ENCODE measurements at places on chromosomes 4 and X. TPM values are rescaled to one million over a fixed set of nuclear protein-coding genes. Genes with fewer than 3 reads are reported as not detected.

- H3K27ac ChIP-seq = no peak overlapping the region
- H3K4me3 ChIP-seq = no peak overlapping the region
- H3K36me3 ChIP-seq = no peaks in the 10 kb centered on the region
- DNase-seq = no peak
- H3K27me3 ChIP-seq = no peaks in the 10 kb centered on the region
- H3K4me1 ChIP-seq = no peaks in the 10 kb centered on the region
These were observed 22.4 kb downstream of the FAT1 start for GRCh38 chr4:186701273-186701672.

DNA sequence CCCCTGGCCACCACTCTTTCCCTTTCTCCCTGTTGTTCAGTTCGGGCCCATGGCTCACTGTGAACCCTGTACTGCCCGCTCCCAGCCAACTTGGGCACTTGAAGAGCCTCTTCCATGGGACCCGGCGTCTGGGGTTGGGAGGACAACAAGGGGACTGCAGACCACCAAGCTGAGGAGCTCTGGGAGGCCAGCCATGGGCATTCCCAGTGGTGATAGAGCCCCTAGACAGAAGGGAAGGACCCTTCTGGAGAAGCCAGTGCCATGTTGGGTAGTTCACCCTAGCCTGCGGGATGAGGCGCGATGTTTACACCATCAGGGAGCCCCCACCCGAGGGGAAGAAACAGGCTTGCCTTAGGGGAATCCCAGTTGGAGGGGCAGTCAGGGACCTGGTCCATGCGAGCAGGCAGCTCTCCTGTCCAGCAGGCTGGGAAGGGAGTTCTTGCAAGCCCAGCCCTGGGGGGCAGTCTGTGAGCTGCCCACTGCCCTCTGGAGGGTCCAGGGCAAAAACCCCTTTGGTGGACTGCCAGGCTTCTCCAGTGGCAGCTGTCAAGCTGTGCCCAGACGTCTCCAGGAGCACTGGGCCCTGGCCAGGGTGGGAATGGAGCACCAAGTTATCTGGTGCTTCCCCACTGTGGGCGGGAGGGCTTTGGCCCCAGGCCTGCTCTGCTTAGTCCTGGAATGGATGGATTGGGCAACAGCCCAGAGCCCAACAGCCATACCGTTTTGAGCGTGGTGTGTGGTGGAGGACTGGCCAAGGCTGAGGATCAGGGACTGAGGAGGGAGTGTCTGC, 23.7 kb upstream of the UBA1 start:
- H3K27me3 ChIP-seq = no peaks in the 10 kb centered on the region
- H3K36me3 ChIP-seq = peaks cover 8% of the 10 kb centered on the region
- H3K4me1 ChIP-seq = peaks cover 2% of the 10 kb centered on the region
- no peak for DNase-seq

DNA sequence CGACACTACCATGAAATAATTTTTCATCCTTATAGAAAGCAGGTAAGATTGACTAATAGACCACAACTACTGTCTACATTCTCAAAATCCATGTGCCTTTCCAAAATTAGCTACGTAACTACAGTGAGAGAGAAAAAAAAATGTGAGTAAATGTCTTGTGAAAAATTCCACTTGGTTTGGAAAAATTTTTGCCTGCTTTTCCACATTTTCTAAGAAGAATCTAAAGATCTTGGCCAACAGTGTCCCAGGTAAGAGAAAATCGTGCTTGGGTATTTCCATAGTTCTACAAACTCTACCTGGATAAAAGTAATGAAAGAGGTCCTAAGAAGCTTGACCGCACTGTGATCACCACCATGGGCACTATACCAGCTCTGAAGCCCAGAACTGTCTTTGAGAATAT, 1.4 kb upstream of the CLCN3 start:
- peaks cover 4% of the 10 kb centered on the region for H3K36me3 ChIP-seq
- H3K27me3 ChIP-seq = no peaks in the 10 kb centered on the region
- H3K4me3 ChIP-seq = peak overlapping the region; percentile 99
- H3K4me1 ChIP-seq = peaks cover 50% of the 10 kb centered on the region

DCUN1D4 gene
- 39.4 TPM for total RNA-seq

SLC6A14 gene
- total RNA-seq = not detected

DNA sequence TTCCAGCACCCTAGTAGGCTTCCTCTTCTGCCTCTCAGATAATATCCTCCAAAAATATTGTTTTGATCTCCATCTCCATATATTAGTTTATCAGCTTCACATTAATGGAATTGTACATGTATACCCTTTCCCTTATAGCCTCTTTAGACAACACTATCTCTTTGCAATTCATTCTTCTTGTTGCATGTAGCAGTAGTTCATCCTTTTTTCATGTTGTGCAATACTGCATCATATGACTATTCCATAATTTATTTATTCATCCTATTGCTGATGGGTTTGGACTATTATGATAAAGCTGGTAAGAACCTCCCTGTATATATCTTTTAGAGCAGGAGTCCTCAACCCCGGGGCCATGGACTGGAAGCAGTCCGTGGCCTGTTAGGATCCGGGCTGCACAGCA, 148.2 kb upstream of the FAT1 start:
- no peak overlapping the region for H3K4me3 ChIP-seq
- no peak overlapping the region for H3K27ac ChIP-seq
- no peaks in the 10 kb centered on the region for H3K27me3 ChIP-seq
- no peaks in the 10 kb centered on the region for H3K4me1 ChIP-seq

DNA sequence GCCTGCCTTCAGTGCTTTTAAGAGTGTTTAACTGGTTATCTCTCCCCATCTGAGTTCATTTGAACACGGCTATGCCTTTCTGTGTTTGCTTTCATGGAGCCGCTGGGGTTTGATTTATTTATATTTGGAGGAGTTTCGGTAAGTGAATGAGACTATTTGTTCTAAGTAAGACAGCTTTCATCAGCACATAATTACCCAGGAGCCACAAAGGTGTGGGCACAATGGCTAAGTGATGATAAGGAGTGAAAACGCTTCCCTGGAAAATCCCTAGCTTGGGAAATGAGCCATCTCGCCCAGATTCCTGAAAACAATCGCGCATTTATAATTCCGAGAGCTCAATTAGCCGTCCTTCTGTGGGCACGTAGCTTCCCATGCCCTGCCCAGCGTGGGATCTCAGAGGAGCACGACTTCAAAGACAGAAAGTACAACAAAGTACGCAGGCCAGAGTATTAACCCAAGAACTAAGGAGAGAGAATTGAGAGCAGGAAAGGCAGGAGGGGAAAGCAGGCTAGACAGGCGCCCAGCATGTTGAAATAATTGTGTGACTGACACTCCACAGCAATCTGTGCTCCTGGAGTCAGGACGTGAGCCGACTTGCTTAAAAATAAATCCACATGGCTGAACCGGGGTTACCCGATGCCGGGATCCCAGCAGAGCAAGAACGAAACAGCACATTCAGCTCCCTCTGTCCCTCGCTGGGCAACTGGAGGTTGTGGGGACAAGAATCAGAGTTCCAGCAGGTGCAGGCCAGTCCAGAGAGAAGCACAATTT, 99.0 kb downstream of the DHRSX start:
- H3K27ac ChIP-seq = no peak overlapping the region
- no peaks in the 10 kb centered on the region for H3K4me1 ChIP-seq

DNA sequence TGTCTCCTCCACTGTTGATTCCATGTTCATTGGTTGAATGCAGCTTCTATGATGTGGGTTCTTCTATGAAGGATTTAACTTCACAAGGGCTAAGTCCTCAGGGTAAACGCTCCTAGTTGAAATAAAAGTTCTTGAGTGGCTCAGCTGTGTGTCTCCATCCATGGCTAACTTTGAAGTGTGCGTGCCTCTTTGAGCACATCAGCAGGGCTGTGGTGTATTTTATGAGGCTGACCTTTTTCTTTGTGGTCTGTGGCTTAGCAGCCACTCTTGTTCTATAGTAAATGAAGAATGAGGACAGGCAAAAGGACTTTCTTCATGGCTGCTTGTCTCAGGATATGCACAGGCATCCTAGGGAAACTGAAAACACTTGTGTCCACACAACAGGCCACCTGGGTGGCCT, 88.5 kb downstream of the KIT start:
- DNase-seq = peak; percentile 5
- H3K27ac ChIP-seq = no peak overlapping the region
- no peak overlapping the region for H3K4me3 ChIP-seq
- no peaks in the 10 kb centered on the region for H3K36me3 ChIP-seq
- no peaks in the 10 kb centered on the region for H3K27me3 ChIP-seq

NALF2 gene
- total RNA-seq = 0.19 TPM

DNA sequence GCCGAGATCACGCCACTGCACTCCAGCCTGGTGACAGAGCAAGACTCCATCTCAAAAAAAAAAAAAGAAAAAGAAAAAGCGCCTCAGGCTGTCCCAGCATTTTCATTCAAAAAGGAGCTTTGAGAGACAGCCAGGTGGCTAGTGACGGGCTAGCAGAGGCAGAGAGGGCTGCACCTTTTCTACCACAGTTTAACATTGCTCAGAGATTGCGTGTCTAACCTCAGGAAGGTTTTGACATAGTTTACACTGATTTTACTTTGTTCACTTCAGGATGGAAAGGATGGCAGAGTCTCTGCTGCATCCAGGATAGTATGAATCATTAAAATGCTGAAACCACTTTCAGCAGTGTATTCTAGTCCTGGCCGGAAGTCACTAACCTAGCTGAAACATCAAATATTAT, 28.1 kb downstream of the ZFP42 start:
- H3K4me3 ChIP-seq = no peak overlapping the region
- H3K4me1 ChIP-seq = no peaks in the 10 kb centered on the region
- H3K27ac ChIP-seq = no peak overlapping the region
- H3K27me3 ChIP-seq = no peaks in the 10 kb centered on the region
- no peak for DNase-seq
- no peaks in the 10 kb centered on the region for H3K36me3 ChIP-seq

SLC49A3 gene
- 0.38 TPM for total RNA-seq

DNA sequence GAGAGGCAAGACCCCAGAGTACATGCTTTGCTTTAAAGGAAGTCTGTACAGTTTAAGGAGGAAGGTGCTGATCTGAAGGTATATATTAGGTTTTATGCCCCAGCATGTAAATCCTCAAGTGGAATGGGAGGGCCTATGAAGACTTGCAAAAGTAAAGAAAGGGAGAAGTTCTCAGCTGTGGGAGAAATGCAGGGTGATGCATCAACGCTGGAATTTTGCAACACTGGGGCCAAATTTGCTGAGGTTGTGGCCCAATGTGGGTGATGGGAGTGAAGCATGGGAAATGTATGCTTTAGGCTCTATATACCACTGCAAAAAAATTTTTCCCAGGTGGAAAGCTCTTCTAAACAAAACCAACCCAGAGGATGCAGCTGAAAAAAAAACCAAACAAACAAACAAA, 33.8 kb upstream of the GPR174 start:
- H3K4me1 ChIP-seq = peaks cover 43% of the 10 kb centered on the region
- peaks cover 38% of the 10 kb centered on the region for H3K36me3 ChIP-seq
- H3K27ac ChIP-seq = no peak overlapping the region
- no peaks in the 10 kb centered on the region for H3K27me3 ChIP-seq
- no peak for DNase-seq
- no peak overlapping the region for H3K4me3 ChIP-seq

DNA sequence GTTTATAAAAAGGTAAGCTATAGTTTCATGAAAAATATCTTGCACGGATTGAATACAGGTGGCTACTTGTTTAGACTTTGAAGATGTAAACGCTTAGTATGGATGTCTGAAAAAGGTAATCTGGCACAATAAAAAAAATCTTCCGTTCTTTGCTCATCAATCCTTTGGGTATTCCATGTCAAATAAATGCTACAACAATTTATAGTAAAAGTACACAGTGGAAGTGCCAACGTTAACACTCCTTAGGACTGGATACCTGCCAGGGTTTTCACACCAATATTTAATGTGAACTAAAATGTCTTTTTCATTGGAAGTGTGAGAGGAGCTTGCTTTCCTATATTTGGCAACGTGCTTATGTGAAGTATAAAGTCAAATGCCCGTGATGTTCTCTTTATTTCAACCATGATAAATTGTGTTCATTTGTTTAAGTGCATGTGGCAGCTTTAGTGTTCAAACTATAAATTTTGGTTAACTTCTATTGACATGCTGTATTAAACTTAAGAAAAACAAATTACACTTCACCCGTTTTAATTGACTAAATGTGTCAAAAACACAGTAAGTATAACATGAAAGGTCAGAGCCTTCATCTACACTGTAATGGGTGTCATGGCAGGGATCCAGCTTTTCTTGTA, 121.7 kb upstream of the HAND2 start:
- peaks cover 6% of the 10 kb centered on the region for H3K27me3 ChIP-seq
- H3K27ac ChIP-seq = no peak overlapping the region
- no peak for DNase-seq
- no peaks in the 10 kb centered on the region for H3K4me1 ChIP-seq

DNA sequence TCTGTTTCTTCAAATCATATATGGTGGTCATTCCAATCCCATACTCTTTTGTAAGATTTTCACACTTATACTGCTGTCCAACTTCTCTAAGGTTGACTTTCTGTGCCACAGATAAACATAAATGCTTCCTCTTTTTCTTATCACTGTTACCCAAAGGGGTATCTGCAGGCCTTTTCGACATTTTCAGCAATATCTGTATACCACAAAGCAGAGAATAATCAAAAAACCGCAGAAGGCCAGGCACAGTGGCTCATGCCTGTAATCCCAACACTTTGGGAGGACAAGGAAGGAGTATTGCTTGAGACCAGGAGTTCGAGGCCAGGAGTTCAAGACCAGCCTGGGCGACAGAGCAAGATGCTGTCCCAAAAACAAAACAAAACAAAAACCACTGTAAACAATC, 3.1 kb upstream of the RFC1 start:
- peaks cover 12% of the 10 kb centered on the region for H3K36me3 ChIP-seq
- DNase-seq = no peak
- H3K4me3 ChIP-seq = no peak overlapping the region
- H3K4me1 ChIP-seq = peaks cover 6% of the 10 kb centered on the region

GLRA2 gene
- not detected for total RNA-seq

NIPAL1 gene
- total RNA-seq = 1.8 TPM

GRCh38 chrX:41095908-41096307, 10.7 kb downstream of the USP9X start:
- no peak for DNase-seq
- H3K27me3 ChIP-seq = no peaks in the 10 kb centered on the region
- H3K4me1 ChIP-seq = peaks cover 50% of the 10 kb centered on the region

- peaks cover 15% of the 10 kb centered on the region for H3K36me3 ChIP-seq
- H3K4me3 ChIP-seq = peak within 1 kb of the TSS; percentile 88
- peak within 1 kb of the TSS; percentile 87 for H3K27ac ChIP-seq
- peak; percentile 93 for DNase-seq
These were observed at the start of gene FAM3A for GRCh38 chrX:154515966-154516655. FAM3A (minus strand) TSS chrX:154516232; CDS start chrX:154515772, 460 bp downstream.

- H3K4me3 ChIP-seq = no peak overlapping the region
- H3K36me3 ChIP-seq = no peaks in the 10 kb centered on the region
- DNase-seq = no peak
- H3K4me1 ChIP-seq = no peaks in the 10 kb centered on the region
- peaks cover 5% of the 10 kb centered on the region for H3K27me3 ChIP-seq
These were observed 50.2 kb upstream of the SHISA3 start for GRCh38 chr4:42347076-42347475.

F8A1 gene
- total RNA-seq = 39.3 TPM

GRCh38 chr4:164892018-164892417, 15.0 kb downstream of the APELA start:
- no peaks in the 10 kb centered on the region for H3K36me3 ChIP-seq
- peaks cover 37% of the 10 kb centered on the region for H3K27me3 ChIP-seq
- H3K27ac ChIP-seq = no peak overlapping the region
- no peak for DNase-seq

CPLX1 gene
- total RNA-seq = 0.16 TPM
